MV-4-11 (cell line): ENCODE measurements at places on chromosomes 3 and 15.

DNA sequence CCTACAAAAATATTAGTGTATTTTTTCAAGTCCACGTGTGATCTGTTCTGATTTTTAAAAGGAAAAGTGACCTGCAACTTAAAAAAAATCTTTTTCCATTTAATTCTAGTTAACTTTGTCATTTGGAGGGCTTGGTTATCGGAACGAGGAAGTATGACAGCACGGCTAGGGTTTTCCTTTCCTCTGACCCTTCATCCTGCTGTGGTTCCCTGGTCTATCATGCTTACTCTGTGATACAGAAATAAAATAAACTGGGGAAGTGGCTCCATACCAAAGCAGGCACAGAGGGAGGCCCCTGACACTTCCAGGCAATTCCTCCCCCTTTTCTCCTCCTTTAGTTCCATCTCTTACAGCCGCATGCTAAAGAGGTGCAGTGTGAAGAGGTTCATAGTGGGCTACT lies 491.3 kb downstream of the EDEM1 start:
- no peak for DNase-seq

- no peak for DNase-seq
These were observed 49.1 kb downstream of the PDHB start for GRCh38 chr3:58384381-58385090.

DNA sequence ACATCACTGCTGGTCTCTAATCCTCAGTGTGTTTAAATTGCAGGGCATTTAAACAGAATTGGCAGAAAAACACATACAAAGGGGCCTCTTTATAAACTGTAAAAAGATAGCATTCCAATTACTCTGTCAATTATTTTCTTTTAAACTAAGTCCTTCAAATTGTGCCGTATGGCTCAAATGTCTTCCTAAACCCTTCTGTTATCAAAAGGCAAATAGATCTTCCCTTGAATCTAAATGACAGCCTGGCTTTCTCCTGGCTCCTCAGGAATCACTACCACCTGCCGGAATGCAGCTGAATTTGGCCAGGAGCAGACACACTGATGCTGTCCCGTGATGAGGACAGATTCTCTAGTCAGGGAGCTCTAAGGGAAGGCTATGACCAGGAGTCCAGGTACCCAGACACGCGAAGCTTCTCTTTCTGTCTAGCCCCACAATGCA lies 85.6 kb downstream of the IGF2BP2 start:
- no peak for DNase-seq

GRCh38 chr3:186540835-186541226 lies 3.3 kb downstream of the CRYGS start:
- DNase-seq: no peak

- peak; percentile 14 for DNase-seq
These were observed 66.4 kb upstream of the NR2E3 start for GRCh38 chr15:71743861-71744382.

GRCh38 chr3:112773-113172 lies 83.8 kb upstream of the CHL1 start:
- DNase-seq: no peak

DNA sequence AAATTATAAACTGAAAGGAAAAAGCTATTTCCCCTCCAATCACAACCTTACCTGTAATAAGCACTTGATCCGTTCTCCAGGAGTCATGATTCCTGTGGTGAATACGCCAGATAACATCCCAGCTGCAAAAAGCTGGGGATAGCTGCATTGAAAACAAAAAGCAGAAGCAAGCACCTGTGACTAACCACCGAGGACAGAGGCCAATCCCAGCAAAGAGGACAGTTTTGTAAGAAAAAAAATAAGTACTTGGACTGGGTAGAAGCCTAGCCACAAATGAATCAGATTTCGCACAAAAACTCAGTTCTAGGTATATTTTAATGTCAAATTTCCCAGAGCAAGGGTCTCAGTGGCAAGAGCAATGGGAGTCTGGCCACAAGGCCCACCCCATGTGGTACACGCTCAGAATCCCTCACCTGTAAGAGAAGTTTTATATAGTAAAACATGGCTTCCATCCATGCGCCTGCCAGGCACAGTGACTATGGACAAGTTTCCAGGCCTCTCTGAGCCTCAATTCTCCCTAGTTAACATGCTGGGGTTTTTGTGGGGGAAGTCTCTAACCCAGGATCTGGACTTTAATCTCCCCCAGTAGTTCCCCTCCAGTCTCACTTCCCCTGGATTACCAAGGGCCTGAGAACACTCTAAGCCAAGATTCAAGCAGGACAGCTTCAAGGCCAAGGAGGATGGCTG lies 19.2 kb downstream of the SLC25A20 start:
- peak; percentile 84 for DNase-seq

DNA sequence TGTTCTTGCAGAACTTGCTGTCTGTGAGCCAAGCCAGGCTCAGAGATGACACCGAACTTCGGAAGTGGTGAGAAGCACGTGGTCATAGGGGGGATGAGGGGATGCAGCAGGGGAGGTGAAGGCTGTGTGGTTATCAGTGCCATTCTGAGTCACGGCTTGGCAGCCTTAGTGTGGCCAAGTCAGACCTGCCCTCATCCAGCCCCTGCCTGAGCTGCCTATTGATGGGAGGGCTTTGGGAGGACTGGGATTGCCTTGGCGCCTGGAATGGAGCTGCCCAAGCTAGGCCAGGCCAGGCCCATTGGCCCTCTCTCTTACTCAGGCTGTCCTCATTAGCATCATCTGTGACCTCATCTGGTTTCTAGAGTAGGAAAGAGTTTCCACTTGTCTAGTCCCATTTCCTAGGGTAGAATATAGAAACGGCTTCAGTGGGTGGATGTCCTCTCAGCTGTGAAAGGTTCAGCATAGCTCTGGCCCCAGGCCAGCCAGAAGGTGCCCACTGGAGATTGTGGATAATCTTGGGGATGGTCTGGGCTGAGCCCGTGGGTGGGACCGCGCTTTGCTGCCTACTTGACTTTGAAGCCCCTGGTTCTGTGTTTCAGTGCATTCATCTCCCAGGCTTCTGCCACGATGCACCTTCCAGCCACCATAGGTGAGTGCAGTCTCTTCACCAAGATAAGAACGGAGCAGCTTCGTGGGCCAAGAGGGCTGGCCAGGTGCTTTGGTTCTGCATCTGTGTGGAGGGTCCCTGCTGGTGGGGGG lies 7.2 kb downstream of the FAH start:
- no peak for DNase-seq

DNA sequence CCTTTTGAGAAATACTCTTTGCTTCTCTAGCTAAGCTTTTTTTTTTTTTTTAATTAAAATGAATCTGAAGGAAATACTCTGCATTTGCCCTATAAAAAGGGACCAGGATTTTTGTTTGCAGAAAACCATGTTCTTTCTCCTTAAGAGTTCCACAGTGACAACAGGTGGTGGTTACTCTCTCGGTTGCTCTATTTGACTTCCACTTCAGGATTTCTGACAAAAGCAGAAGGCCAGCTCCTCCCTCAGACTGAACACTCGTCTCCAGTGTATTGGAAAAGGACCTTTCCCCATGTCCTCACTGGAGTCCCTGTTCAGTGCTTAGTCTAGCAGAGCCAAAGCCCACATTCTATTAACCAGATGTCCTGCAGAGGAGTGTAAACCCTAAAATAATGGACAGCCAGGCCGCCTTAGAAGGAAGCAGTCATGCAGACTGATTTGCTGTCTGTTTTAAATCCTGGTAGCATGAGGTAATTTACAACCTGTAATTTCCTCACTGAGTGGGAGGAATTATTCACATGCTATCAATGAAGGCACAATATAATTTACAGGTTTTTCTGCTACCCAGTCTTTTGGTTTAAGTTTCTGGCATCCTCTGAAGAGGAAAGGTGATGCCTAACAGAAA lies 599.3 kb downstream of the PYDC2 start:
- DNase-seq: no peak

GRCh38 chr3:151960961-151961580 lies 87.6 kb downstream of the SUCNR1 start:
- no peak for DNase-seq

- DNase-seq: peak; percentile 6
These were observed 626.5 kb upstream of the DPPA4 start for GRCh38 chr3:109963831-109964230.
